ENCODE measurements at places on chromosomes 3 and 15. TPM values are rescaled to one million over a fixed set of nuclear protein-coding genes. Genes with fewer than 3 reads are reported as not detected.
A peak's percentile ranks its signal among the peaks of the same experiment; 100 is the strongest.

DNA sequence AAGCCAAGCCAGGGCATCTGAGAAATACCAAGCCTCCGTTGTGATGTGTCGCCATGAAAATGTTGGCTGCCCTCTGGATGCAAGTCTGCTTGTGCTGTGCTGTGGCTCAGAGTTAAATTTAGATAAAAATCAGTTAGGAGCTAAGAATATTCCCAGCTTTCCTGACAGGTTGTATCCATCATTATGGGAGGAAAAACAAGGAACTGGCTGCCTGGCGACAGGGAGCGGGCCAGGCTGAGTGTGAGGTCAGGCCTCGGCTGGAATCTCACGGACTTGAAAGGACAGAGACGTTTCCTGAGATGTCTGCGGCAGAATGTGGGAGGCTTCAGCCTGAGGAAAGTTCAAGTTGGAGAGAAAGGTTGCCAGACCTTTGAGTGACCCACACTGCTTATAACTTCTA lies 213.8 kb downstream of the THSD4 start:
- DNase-seq: no peak

DNA sequence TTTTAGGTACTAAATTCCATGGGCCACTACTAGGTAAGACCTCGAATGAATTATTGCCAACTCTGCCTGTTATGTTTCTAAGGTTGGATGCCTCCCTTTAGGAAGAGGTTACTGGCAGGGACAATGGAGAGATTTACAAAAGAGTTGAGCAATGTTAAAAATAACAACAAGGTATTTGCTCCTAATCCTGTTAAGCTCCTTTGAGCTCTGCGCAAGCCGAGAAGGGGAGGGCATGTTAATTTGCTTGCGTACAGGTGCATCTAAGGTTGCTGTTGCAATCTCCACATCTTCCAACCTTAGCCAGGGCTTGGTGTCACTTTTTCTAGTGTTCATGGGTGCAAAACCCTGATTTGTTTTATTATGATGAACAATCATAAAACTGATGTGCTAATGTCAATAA lies 161.5 kb upstream of the TPM1 start:
- DNase-seq: no peak

ALDH1A2 gene
- total RNA-seq: 0.78 TPM

SYNPR gene
- not detected for total RNA-seq

DNA sequence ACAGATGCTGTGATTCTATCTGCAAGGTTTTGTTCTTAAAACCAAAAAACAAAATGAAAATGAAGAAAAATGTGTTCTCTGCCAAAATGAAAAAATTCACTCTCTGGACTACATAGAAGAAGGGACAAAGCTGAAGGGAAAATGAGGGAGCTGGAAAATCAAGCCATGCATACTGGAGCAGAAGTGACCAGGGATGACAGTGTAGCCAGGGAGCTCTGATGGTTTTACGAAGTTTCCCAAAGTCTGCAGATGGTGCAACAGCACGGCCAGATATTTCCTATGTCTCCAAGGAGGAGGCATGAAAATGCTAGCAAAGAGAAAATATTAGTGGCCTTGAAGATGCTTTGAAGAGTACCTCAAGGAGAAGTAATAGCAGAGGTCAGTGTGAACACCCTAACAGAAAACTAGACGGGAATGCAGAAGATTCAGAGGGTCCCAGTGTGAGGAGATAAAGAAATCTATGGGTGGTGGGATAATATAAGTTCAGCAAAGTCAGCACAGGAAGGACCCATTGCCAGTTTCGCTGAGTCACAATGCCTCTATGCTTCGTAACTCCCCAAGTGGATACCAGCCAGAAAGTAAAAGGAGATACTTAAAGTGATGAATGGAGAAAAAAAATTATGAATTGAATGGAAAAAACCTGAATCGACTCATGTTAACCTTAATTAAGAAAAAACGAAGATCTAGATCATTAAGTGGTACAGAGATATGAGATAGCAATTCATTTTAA lies 39.0 kb upstream of the POMGNT2 start:
- DNase-seq: no peak

CELSR3 gene
- 7.4 TPM for total RNA-seq

LMCD1 gene
- total RNA-seq: 136 TPM

DNA sequence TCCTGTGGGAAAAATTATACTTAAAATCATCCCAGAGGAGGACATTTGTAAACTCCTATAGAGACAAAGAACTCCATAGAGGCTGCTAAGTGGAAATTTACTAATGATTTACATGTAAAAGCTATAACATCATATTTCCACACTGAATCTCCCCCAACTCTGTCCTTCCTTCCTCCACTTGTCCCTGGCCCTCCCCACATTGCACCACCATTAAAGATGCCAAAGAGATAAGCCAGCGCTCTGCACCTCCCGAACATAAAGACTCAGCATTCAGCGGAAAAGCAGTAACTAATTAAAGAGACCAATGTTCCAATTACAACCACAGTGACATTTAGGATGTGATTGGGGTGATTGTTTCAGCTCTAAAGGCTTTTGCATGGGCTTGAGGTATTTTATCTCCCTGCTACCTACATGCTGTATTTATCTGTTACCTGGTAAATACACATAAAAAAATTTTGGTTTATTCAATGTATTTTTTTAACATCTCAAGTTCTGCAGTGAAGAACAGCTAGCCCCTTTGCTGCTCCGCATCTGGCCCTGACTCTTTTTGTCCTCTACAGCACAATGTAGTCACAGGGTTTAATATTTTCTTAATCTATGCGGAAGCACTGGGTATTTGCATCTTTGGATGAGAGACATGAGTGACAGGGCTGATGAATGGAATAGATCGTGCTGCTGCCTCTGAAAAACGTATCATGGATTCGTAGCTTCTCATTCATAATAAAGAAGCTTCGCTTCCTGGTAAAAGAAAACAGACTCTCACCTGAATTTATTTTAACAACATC lies 35.3 kb upstream of the B3GNT5 start:
- DNase-seq: peak; percentile 7

GRCh38 chr15:26943866-26944265 lies 27.1 kb upstream of the GABRG3 start:
- no peak for DNase-seq

DNA sequence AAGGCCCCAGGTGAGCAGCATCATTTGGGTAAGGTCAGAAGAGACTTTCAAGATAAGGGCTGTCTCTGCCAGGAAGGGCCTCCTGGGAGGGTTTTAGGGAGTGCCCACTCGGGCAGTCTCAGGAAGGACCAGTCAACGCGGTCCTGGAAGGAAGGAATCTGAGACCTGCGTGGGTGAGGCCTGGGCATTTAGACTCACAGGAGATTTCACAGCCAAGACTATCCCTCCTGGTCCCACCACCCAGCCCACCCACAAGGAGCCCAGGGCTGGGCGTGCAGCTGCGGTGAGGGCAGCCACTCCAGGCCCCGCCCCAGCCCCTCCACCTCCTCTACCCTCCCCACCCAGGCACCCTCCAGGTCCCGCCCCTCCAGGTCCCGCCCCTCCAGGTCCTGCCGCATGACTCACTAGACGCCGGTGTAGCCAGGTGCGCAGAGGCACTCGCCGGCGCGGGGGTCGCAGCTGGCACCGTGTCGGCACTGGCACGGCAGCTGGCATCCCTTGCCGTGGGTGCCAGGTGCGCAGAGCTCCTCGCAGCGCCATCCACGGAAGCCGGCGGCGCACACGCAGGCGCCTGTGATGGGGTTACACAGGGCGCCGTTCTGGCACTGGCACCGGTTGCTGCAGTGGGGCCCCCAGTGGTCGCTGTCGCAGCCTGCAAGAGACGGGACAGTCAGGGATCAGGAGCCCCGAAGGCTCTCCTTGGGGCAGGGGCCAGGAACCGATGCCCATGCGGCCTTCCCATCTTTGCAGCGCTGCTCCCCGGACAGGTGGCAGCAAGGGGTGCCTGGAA lies 112.7 kb downstream of the RAB11A start:
- no peak for DNase-seq

CASR gene
- total RNA-seq: not detected

- DNase-seq: no peak
These were observed 228.6 kb downstream of the ZNF621 start for GRCh38 chr3:40753291-40753770.

DNA sequence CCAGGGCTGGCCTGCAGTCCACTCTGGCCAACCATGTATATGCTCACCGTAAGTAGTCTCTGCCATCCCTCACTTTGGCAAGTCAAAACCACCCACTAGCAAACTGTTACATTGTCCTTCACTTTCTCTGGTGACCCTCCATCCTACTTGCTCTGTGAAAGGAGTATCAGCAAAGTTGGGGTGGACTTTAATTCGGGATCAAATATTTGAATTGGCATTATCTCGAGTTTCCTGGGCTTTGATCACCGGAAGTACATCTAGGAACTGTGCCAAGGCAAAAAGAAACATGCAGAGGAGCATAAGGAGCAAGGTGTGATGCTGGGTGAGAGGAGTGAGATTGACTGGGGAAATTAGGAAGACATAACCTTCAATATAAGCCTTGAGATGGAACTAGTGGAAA lies 188.9 kb upstream of the P2RY1 start:
- no peak for DNase-seq

ATP13A5 gene
- not detected for total RNA-seq

- DNase-seq: no peak
These were observed 2.1 kb upstream of the ALDH1A3 start for GRCh38 chr15:100877551-100877950.
